ENCODE measurements at places on chromosomes 2 and 18. TPM values are rescaled to one million over a fixed set of nuclear protein-coding genes. Genes with fewer than 3 reads are reported as not detected.

DNA sequence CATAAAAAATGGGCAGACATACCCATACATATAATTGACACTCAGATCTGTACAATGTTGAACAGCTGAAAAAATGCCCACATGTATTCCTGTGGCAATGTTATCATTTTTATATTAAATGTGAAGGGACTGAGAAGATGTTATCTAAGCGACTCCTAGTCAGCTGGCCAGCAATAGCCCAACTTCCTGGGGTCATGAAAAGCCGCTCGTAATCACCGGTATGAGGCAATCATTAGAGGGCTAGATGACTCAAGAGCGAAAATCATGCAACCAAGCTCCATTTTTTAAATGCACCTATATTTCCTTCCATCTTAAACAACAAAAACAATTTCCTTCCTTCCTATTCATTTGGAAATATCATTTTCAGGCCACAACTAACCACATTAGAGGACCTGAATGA lies 274.6 kb upstream of the CCDC68 start:
- H3K27ac ChIP-seq, result no peak overlapping the region
- H3K27me3 ChIP-seq, result no peaks in the 10 kb centered on the region
- no peaks in the 10 kb centered on the region for H3K4me1 ChIP-seq
- no peak for DNase-seq

The ME2 gene
- total RNA-seq, result 115 TPM

- H3K4me3 ChIP-seq, result no peak overlapping the region
- peaks cover 9% of the 10 kb centered on the region for H3K36me3 ChIP-seq
- peak overlapping the region; percentile 47 for H3K27ac ChIP-seq
- no peak for DNase-seq
- H3K4me1 ChIP-seq, result peaks cover 73% of the 10 kb centered on the region
- H3K27me3 ChIP-seq, result no peaks in the 10 kb centered on the region
Measured at GRCh38 chr2:224959556-224959955, 82.7 kb downstream of the DOCK10 start.

DNA sequence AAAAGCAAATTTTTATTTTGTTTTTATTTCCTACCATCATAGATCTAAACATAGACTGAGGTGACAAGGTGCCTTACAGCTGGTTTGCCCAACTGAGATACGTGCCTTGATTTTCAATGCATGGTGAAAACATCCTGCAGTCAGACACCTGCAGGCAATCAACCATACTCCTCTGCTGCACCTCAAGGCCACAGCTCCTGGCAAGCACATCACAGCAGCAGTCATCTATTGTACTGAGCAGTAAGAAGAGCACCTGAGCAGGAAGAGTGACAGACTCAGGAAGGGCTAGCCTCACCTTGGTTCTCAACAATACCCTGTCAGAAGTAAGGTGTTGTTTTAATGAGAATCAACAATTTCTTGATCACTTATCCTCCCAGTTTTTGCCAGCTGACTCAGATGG lies 1206.8 kb upstream of the NRXN1 start:
- no peak overlapping the region for H3K4me3 ChIP-seq
- H3K36me3 ChIP-seq, result no peaks in the 10 kb centered on the region
- no peaks in the 10 kb centered on the region for H3K27me3 ChIP-seq
- H3K4me1 ChIP-seq, result no peaks in the 10 kb centered on the region
- DNase-seq, result no peak

The SCYGR4 gene
- total RNA-seq, result not detected

The RAX gene
- not detected for total RNA-seq

The ASXL3 gene
- not detected for total RNA-seq

The KCNIP3 gene
- not detected for total RNA-seq

- peaks cover 43% of the 10 kb centered on the region for H3K4me1 ChIP-seq
- H3K4me3 ChIP-seq, result no peak overlapping the region
- peak; percentile 71 for DNase-seq
Measured at GRCh38 chr2:68737711-68738110, 3.1 kb downstream of the ARHGAP25 start.

GRCh38 chr2:206154197-206154596 lies 5.0 kb downstream of the NDUFS1 start:
- no peaks in the 10 kb centered on the region for H3K27me3 ChIP-seq
- H3K27ac ChIP-seq, result no peak overlapping the region
- no peak overlapping the region for H3K4me3 ChIP-seq
- H3K36me3 ChIP-seq, result peaks cover 9% of the 10 kb centered on the region

DNA sequence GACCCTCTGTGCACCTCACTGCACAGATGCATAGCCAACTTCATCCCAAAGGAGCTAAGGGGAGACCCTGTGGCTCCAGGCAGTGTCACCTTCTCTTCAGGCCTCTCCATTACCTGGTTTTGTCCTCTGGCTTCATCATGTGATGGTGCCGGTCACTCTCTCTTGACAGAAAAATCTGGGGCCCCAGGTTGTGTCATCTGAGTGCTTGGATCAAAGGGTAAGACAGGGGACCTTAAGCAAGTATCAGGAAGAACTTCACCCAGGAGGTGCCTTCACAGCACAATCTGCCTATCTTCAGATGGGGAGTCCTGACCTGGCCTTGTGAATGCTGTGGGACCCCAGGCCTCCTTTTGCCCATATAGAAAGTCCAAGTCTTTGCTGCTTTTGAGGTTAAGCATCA lies 104.4 kb downstream of the POLR1A start:
- peaks cover 26% of the 10 kb centered on the region for H3K4me1 ChIP-seq
- H3K36me3 ChIP-seq, result peaks cover 6% of the 10 kb centered on the region

DNA sequence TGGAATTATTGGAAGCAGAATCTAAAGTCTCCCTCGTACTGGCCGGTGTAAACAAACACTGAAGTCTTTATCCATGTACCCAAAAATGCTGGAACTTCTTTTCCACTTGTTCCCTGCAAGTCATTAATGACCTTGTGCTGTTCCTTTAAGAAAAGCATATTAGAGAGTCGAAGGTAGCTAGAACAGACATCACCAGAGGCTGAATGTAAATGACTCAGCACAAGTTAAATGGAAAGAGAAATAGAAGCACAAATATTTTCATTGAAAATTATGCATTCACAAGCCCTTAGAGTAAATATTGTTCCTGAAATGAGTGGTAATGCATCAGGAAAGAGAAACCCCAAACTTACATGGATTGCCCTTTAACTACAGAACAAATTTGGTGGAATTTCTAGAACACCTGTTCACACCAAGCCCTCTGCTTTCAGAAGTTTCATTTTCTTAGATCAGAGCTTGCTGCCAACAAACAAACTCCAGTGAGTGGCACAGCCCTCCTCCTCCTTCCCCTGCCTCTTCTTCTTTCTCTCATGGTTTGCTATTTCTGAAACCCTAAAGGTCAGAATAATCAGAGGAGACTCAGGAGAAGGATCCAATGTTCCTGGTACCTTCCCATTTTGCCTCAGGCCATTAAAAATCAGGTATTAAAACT lies 264.3 kb downstream of the TXNL1 start:
- H3K27ac ChIP-seq, result no peak overlapping the region
- H3K27me3 ChIP-seq, result no peaks in the 10 kb centered on the region
- no peak overlapping the region for H3K4me3 ChIP-seq
- H3K4me1 ChIP-seq, result no peaks in the 10 kb centered on the region

The CNDP2 gene
- 144 TPM for total RNA-seq

The CACNB4 gene
- 0.19 TPM for total RNA-seq

The RAB31 gene
- 0.58 TPM for total RNA-seq

DNA sequence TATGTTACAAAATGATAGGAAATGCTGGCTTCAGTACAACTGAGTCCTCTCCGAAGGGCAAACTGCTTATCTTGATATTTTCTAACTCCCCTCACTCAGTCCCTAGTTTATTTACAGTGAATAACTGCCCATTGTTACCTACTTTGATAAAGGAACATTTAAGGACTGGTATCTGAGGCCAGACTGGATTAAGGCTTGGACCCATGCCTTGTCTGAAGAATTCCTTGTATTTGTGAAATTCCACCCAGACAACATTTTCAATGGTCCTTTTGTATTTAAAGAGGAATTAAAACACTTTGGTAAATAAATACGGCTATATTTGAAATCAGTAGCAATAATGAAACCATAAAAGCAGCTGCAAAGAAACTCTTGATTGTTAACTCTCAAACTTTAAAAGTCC lies 58.3 kb downstream of the PELI1 start:
- H3K4me1 ChIP-seq, result peaks cover 4% of the 10 kb centered on the region
- H3K27me3 ChIP-seq, result peaks cover 4% of the 10 kb centered on the region
- H3K36me3 ChIP-seq, result peaks cover 6% of the 10 kb centered on the region

The BOLL gene
- total RNA-seq, result not detected

- H3K27me3 ChIP-seq, result no peaks in the 10 kb centered on the region
- no peaks in the 10 kb centered on the region for H3K36me3 ChIP-seq
- no peak for DNase-seq
- H3K4me1 ChIP-seq, result peaks cover 18% of the 10 kb centered on the region
- no peak overlapping the region for H3K27ac ChIP-seq
Measured at GRCh38 chr2:119721904-119722303, 37.8 kb upstream of the PTPN4 start.

GRCh38 chr2:75982719-75983118 lies 272.0 kb upstream of the GCFC2 start:
- H3K27ac ChIP-seq, result no peak overlapping the region
- H3K4me1 ChIP-seq, result no peaks in the 10 kb centered on the region
- DNase-seq, result no peak
- H3K36me3 ChIP-seq, result no peaks in the 10 kb centered on the region

- H3K27ac ChIP-seq, result no peak overlapping the region
- DNase-seq, result no peak
- H3K4me1 ChIP-seq, result no peaks in the 10 kb centered on the region
- no peaks in the 10 kb centered on the region for H3K36me3 ChIP-seq
Measured at GRCh38 chr2:88161446-88162244, 8.5 kb upstream of the THNSL2 start.

The PLA2R1 gene
- not detected for total RNA-seq

GRCh38 chr2:192411755-192412154 lies 217.0 kb upstream of the TMEFF2 start:
- DNase-seq, result no peak
- no peaks in the 10 kb centered on the region for H3K36me3 ChIP-seq
- no peak overlapping the region for H3K27ac ChIP-seq
- no peak overlapping the region for H3K4me3 ChIP-seq

The SP9 gene
- total RNA-seq, result not detected

DNA sequence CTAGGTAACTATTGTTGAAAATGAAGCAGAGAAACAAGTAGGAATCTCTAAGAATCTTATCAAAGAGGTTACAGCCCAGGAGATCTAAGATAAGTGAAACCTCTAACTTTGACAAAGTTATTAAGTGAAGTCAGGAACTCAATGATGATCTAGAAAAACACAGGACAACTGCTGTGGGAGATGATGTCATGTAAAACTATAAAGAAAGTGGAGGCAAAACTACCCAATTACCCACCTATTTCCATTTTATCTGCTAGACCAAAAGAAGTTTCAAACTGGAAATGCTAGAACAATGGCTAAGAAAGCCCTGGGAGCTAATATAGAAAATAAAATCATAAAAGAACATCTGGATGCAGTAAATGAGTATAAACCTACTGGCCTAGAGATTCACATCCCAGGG lies 50.3 kb downstream of the SATB2 start:
- H3K27me3 ChIP-seq, result peaks cover 7% of the 10 kb centered on the region
- no peak overlapping the region for H3K4me3 ChIP-seq
- DNase-seq, result no peak
- H3K27ac ChIP-seq, result no peak overlapping the region
- no peaks in the 10 kb centered on the region for H3K4me1 ChIP-seq

- no peak for DNase-seq
- no peak overlapping the region for H3K4me3 ChIP-seq
- H3K27me3 ChIP-seq, result peaks cover 2% of the 10 kb centered on the region
- no peaks in the 10 kb centered on the region for H3K4me1 ChIP-seq
- no peak overlapping the region for H3K27ac ChIP-seq
Measured at GRCh38 chr2:108171657-108172056, 68.1 kb upstream of the SULT1C3 start.

GRCh38 chr2:37781028-37781427 lies 109.6 kb upstream of the CDC42EP3 start:
- H3K27me3 ChIP-seq, result no peaks in the 10 kb centered on the region
- H3K36me3 ChIP-seq, result no peaks in the 10 kb centered on the region
- no peaks in the 10 kb centered on the region for H3K4me1 ChIP-seq
- H3K27ac ChIP-seq, result no peak overlapping the region

Data from activated CD4-positive, alpha-beta memory T cell treated with anti-CD3 and anti-CD28 coated beads for 36 hours (primary cell).